Dermis blood vessel endothelial cell (primary cell): ENCODE measurements at places on chromosomes 4 and X.

DNA sequence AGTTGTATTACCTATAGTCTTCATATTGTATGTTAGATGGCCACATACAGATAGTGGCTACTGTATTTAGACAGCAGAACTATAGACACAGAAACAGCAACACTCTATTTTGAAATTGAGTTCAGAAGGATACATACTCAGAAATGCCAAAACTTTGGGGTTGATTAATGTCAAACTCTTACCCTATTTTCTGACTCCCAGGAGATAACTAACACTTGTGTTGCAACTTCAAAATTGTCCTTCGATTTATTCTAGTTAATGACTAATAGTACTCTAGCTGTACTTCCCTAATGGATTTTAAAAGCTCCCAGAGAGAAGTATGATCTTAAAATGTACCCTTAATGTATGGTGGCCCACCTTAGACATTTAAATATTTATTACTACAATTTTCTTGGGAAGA lies 229.9 kb upstream of the UGT8 start:
- no peak for DNase-seq

- DNase-seq: peak; percentile 68
These were observed 108.7 kb downstream of the DHRSX start for GRCh38 chrX:2391869-2392606.

DNA sequence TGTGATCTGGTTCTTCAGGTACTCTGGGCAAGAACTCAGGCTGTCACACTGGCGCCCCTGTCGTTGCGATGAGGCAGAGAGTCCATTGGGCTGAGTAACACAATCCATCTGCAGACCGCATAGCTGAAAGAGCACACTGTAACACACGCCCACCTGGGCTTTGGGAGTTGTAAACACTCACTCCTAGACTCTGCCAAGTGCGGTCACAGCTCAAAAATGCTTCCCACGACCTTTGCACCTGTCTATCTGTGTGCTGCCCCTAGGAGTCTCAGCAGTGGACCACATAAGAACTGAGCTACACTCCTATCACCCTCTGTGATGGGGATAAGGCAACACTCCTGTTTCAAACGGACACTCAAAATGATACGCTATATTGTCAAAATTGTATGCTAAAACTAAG lies 2028.3 kb downstream of the PCDH7 start:
- no peak for DNase-seq

- DNase-seq: no peak
These were observed 112.0 kb upstream of the TBL1X start for GRCh38 chrX:9352694-9353411.

GRCh38 chr4:148481636-148482035 lies 39.4 kb upstream of the NR3C2 start:
- peak; percentile 3 for DNase-seq

- no peak for DNase-seq
These were observed 62.0 kb upstream of the TLR2 start for GRCh38 chr4:153622093-153622492.

DNA sequence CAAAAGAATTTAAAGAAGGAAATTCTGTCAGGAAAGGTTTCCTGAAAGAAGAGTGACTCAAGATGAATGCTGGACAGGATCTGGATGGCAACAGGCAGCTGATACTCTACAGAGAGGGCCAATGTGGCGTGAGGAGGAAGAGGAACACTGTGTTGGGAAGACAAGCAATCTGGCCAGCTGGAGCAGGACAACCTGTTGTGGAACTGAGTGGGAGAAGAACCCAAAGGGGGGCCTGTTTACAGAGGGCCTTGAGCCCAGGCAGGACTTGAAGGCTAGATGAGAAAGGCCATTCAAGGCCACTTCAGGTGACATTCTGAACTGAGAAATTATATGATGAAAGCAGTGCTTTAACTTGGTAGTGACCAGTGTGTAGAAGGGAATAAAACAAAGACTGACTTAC lies 8.5 kb downstream of the OTUD4 start:
- DNase-seq: peak; percentile 82

- peak; percentile 82 for DNase-seq
These were observed 10.9 kb downstream of the LRBA start for GRCh38 chr4:151004222-151004621.

DNA sequence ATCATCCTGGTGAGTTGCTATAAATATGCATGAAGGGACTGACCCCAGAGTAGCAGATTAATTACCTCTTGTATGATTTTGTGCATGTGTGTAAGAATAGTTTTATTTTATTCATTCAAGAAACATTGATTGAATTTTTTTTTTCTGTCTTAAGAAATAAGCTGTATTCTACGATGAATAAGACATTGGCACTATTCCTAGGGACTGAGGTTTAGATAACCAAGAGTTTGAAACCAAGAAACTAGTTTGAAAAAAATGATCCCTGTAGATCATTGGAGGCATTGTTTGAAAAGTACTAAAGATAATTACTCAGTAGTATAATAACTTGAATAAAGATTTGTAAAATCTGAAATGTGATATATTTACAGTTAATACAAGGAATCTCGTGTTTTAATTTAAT lies 1086.9 kb downstream of the PCDH7 start:
- no peak for DNase-seq

DNA sequence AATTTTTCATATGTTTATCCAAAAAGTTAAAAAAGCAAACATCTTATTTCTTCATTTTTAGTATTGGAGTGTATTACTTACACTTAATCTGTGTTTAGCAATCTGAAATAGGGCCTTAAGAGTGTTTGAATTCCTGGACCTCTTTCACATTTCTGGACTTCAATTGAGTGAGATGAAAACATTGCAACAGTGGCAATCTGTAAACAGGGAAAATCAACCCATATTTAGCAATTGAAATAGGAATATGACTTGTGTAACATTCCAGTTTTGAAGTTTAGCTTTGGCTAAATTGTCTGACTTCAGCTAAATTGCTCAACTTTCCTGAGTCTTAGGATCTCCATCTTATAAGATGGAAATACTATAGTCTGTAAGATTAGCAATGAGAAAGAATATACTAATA lies 34.6 kb upstream of the FHL1 start:
- DNase-seq: no peak

DNA sequence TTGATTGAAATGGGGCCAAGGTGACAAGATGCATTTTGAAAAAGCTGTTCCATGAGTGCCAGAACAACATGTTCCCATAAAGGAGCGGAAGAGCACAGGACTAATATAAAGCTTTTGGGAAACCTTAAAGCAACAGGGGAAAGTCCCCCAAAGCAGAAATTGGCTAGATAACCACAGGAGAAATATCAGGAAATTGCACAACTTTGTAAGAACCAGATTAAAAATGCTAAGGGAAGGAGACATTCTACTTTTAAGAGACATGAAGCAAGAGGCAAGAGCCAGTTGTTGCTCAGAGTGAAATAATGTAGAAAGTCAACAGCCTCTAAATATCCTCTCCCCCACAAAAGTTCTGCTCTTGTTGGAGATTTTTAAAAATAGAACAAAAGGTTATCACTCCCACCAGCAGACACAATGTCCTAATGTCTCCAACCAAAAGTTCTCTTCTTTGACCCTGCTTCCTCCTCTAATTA lies 85.2 kb upstream of the LNX1 start:
- peak; percentile 4 for DNase-seq

DNA sequence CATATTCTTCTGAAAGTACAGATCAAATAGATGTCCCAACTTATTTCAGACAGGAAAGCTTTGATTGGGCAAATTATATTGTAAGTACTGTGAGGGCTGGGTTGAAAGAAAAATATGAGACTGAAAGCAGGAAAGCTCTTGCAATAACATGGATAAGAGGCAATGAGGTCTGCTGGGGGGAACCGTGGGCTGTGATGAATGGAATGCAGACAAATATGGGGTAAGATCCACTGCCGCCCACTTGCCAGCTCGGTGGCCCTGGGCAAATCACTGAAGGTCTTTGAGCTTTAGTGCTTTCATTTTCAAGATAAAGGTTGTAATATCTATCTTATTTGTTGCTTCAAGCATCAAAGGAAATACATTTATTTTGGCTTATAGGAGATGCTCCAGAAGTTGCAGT lies 51.0 kb downstream of the AGA start:
- no peak for DNase-seq

DNA sequence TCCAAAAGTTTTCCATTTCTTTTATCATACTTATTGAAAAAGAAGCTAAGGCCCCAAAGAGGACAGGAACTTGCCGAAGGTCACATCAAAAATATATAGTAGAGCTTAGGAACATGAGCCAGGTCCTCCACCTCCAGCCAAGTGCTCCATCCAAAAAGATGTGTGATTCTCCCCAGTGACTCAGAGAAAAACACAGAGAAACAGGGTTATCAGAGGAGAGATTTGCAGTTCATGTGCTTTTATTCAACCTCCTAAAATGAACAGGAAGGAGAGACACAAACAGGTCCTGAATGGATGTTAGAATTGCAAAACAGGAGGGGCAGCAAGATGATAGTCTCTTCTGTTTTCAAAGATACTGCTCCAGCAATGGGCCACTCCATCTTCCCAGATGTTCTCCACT lies 19.6 kb upstream of the FGF16 start:
- DNase-seq: no peak

GRCh38 chr4:13543839-13544605 lies at the start of gene NKX3-2:
Gene NKX3-2, minus strand, starts transcription at chr4:13544508. Its CDS starts 94 bp downstream, at chr4:13544414.
- peak; percentile 41 for DNase-seq

- no peak for DNase-seq
These were observed 62.9 kb upstream of the HOPX start for GRCh38 chr4:56744030-56744429.

- DNase-seq: no peak
These were observed 178.1 kb upstream of the LEF1 start for GRCh38 chr4:108346818-108347210.

GRCh38 chrX:139484591-139484990 lies 45.9 kb upstream of the F9 start:
- DNase-seq: no peak

DNA sequence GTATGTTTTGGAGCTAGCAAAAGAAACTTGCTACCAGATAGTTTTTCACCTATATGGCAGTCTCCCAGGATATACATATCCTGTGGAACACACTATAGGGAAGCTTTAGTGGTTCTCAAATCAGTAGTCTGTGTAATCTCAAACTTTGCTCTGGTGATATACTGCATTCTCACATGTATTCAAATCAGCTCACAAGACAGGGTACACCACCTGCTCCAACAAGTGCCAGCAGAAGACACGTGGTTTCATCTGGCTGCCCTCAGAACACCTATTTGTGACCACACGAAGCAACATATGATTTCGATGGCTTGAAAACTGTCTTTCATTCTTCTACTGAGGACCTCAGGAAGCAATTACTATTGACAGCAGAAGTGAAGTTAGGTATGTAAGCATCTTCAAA lies 37.7 kb downstream of the BCLAF3 start:
- DNase-seq: no peak

GRCh38 chr4:152935631-152936445 lies at the start of gene FHDC1:
Gene FHDC1, plus strand, starts transcription at chr4:152936323. Its CDS starts 6,735 bp downstream, at chr4:152943058.
- DNase-seq: peak; percentile 19

GRCh38 chr4:98421111-98421510 lies 159.9 kb downstream of the RAP1GDS1 start:
- no peak for DNase-seq

DNA sequence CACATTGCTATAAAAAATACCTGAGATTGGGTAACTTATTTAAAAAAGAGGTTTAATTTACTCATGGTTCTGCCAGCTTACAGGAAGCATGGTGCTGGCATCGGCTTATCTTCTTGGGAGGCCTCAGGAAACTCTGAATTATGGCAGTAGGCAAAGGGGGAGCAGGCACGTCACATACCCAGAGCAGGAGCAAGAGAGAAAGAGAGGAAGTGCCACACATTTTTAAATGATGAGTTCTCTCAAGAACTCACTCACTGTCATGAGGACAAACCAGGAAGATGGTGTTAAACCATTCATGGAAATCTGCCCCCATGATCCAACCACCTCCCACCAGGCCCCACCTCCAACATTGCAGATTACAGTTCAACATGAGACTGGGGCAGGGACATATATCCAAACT lies 10.0 kb upstream of the AFF1 start:
- peak; percentile 92 for DNase-seq

GRCh38 chr4:169795585-169795984 lies 37.8 kb upstream of the HPF1 start:
- DNase-seq: peak; percentile 7

- DNase-seq: no peak
These were observed 362.5 kb upstream of the TRAM1L1 start for GRCh38 chr4:117447925-117448324.

GRCh38 chr4:165288226-165288625 lies 39.2 kb upstream of the MSMO1 start:
- no peak for DNase-seq

DNA sequence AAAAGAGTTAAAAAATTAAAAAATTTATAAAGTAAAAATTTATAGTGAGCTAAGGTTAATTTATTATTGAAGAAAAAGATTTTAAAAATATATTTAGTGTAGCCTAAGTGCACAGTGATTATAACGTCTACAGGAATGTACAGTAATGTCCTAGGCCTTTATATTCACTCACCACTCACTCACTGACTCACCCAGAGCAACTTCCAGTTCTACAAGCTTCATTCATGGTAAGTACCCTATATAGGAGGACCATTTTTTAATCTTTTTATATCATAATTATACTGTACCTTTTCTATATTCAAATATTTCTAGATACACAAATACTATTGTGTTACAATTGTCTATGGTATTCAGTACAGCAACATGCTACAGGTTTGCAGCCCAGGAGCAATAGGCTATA lies 1623.2 kb downstream of the RPA4 start:
- no peak for DNase-seq

DNA sequence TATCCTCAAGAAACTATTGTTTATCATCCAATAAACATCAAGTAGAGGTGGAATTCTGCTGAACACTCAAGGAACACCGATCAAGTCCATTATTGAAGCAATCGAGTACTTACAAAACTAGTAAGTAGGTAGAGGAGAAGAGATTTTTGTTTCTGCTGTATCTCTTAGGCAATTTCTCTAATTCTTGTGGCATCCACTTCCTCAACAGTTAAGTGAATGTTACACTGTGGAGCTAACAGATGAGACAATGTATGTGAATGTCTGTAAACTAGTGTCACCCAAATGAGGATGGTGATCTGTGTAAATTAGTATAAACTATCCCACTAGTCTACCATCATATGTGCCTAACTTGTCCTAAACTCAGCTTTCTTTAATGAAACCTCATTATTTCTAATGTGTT lies 261.6 kb downstream of the ARHGAP24 start:
- DNase-seq: no peak

GRCh38 chr4:98092833-98093439 lies 50.3 kb downstream of the STPG2 start:
- DNase-seq: peak; percentile 52

DNA sequence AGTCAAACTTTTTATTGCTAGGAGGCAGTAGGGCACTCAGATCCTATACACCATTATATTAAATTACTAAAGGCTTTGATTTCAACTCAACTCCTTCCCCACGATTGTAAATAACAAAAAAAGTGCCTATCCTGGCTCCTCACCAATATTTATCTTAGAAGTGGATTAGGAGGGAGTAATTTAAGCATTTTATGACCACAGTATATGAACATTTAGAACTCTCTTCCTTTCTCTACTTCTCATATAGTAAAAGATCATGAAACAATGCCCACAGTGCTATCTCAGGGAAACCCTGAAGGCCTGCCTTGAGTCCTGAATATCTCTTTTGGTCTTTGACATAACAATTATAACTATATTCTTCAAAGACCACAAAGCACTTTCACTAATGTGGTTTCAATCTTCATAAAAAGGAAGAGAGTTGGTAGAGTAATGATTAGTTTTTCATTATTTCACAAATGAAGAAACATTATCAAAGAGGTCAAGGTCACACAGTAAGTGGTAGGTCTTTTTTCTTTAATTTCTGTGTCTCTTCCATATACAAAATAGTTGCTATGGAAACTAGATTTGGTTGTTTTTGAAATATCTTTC lies 29.1 kb upstream of the ADH1C start:
- DNase-seq: no peak
